Dermis microvascular lymphatic vessel endothelial cell (primary cell): ENCODE measurements at places on chromosomes 7 and 10. TPM values are rescaled to one million over a fixed set of nuclear protein-coding genes. Genes with fewer than 3 reads are reported as not detected.

The IFIT1 gene
- 1.0 and 1.8 TPM in 2 replicates for total RNA-seq

The FAM20C gene
- 1.2 and 1.3 TPM in 2 replicates for total RNA-seq

DNA sequence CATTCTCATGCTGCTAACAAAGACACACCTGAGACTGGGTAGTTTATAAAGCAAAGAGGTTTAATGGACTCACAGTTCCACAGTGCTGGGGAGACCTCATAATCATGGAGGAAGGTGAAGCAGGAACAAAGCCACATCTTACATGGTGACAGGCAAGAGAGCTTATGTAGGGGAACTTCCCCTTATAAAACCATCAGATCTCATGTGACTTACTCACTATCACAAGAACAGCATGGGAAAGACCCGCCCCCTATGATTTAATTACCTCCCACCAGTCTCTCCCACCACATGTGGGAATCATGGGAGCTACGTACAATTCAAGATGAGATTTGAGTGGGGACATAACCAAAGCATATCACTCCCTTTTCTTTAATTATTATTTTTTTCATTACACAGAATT is 16.6 kb downstream of the COL28A1 start:
- no peak for DNase-seq

The NODAL gene
- not detected in 2 replicates for total RNA-seq

The CFAP70 gene
- total RNA-seq: 0.13 and 0.26 TPM in 2 replicates
